Esophagus squamous epithelium (tissue), 5 donors: ENCODE measurements at places on chromosomes 2 and 18.

- DNase-seq = no peak
Observed at GRCh38 chr18:53920312-53921075, 304.0 kb downstream of the MBD2 start.

- no peak for DNase-seq
Observed at GRCh38 chr2:226001716-226002115, 602.2 kb downstream of the NYAP2 start.

- no peak for DNase-seq
Observed at GRCh38 chr2:45117383-45117782, 108.1 kb upstream of the SIX2 start.

GRCh38 chr2:80247339-80247738 is 57.2 kb downstream of the LRRTM1 start:
- DNase-seq = no peak

DNA sequence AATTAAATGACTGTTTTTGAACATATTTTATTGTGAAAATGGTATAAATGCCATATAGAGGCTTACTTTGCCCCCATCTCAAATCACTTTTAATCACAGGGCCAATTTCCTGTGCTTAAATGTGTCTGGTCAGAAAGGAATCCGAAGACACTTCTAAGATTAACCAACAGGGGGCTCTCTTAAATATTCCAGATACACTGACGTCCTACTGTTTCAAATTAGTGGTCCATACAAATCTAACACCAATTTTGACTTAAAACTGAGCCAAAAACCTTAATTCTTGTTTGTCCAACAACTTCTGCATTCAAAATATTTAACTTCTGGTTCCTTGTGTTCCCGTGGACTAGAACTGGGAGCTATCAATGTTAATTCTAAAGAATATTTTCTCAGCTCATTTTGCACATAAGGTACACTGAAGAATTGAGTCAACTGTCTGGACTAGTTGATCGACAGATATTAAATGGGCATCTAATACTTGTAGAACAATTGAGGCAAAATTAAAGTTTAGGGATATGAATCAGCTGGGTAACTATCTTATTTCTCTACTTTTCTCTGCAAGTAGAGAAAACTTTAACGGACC is 557.5 kb downstream of the ARHGAP15 start:
- DNase-seq = no peak

GRCh38 chr2:42084231-42084671 is 36.4 kb downstream of the PKDCC start:
- DNase-seq = no peak

DNA sequence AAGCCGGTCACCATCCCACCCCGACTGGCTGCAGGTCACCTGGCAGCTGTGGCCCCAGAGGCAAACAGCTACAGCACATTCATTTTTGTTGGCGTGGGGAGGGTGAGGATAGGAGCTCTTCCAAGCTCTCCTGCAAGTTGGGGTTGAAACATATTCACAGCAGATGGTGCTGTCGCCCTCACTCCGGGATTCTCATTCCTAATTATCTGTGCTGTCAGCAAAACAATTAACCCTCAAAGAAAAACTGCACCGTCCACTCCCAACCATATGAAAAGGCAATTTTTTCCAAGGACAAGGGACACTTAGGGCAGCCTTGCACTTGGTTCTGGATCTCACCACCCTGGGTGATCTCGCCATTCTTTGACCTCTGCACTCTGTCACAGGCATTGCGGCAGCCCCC is 68.6 kb downstream of the ZBTB7C start:
- no peak for DNase-seq

GRCh38 chr2:99841749-99842148 is 300.6 kb downstream of the AFF3 start:
- no peak for DNase-seq

DNA sequence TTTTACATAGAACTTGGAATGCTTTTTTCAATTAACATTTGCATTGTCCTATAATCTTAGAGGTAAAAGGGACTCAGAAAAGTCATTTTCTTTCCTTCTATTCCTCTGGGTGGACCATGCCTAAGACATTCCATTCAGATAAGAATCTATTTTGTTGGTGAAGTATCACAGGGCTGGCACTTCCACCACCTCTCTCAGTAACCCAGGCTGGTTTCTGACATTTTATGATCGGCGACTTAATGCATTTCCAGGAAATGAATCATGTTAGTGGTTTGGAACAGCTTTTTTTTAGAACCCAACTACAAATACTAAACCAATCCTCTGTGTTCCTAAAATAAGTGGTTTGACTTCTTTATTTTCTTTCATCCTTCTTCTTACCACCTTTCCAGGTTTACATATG is 27.0 kb downstream of the GAD1 start:
- no peak for DNase-seq

- DNase-seq = no peak
Observed at GRCh38 chr2:188869550-188869949, 104.6 kb upstream of the COL3A1 start.
